ENCODE measurements at places on chromosomes 1 and 21. TPM values are rescaled to one million over a fixed set of nuclear protein-coding genes. Genes with fewer than 3 reads are reported as not detected.

Gene FMOD
- total RNA-seq = not detected

DNA sequence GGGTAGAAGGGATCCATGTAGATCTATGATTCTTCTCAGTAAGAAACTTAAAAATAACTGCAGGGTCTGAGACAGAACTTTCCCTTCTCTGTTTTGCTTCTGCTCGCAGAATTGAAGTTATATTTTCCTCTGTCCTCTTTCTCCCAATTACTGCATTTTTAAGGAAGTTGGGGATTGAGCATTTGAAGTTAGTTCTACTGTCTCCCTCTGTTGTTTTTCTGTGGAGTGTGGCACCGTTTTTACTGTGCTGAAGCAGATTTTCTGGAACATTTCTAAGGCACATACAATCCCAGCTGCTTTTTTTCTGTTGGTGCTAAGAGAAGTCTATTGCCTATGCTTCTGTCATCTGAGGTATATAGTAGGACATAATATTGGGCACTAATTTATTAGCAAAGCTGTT is 43.3 kb downstream of the RASAL2 start:
- DNase-seq = no peak

GRCh38 chr1:73359001-73359400 is 839.0 kb downstream of the LRRIQ3 start:
- no peak for DNase-seq

DNA sequence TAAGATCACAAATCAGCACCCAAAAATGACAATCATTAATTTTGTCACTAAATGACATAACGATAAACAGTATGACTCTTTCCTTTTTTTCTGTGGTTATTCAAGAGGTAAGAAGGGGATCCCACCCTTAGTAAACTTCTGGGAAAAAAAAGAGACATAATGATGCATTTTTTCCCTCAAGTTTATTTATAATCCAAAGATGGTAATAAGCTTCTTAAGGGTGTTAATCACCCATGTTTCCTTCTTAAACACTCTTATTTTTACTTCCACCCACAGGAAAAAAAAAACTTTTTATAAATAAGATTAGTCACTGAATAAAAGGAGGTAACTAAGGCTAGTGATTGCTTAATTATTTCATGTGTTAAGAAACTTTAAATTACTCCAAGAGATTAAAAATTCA is 24.7 kb downstream of the RGS1 start:
- no peak for DNase-seq

DNA sequence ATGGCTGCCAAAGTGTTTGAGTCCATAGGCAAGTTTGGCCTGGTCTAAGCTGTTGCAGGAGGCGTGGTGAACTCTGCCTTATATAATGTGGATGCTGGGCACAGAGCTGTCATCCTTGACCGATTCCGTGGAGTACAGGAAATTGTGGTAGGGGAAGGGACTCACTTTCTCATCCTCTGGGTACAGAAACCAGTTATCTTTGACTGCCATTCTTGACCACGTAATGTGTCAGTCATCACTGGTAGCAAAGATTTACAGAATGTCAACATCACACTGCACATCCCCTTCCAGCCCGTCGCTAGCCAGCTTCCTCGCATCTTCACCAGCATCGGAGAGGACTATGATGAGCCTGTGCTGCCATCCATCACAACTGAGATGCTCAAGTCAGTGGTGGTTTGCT is 215.8 kb upstream of the JUN start:
- DNase-seq = no peak

DNA sequence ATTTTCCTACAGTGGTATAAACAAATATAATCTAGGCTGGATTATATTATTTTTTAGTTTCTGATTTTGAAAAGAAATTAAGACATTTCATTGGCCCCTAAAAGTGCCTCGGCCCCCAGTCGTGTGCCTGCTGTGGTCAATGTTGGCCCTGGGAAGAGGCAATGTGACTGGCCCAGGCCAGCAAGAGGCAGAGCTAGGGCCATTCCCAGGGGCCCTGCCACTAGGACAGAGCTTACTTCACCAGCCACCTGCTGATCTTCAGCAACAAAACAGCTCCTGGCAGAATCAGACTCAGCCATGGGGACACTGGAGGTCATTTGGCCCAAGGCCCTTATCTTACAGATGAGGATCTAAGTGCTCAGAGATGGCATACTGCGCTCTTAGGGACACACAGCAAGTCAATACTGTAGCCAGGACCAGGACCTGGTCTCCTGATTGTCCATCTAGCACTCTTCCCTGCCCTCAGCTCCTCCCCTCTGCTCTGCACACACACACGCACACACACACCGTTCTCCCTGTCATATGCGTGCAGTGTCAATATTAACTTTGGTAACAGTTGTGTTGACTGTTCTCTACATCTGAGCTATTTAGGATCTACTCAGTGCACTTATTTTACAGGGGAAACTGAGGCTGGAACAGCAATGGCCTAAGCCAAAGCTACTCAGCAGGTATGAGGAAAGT is 16.6 kb upstream of the KLHDC7A start:
- no peak for DNase-seq

GRCh38 chr1:74504933-74505512 is 7.4 kb downstream of the LRRC53 start:
- DNase-seq = no peak

- DNase-seq = no peak
These were observed 13.3 kb upstream of the FHAD1 start for GRCh38 chr1:15233689-15234088.

DNA sequence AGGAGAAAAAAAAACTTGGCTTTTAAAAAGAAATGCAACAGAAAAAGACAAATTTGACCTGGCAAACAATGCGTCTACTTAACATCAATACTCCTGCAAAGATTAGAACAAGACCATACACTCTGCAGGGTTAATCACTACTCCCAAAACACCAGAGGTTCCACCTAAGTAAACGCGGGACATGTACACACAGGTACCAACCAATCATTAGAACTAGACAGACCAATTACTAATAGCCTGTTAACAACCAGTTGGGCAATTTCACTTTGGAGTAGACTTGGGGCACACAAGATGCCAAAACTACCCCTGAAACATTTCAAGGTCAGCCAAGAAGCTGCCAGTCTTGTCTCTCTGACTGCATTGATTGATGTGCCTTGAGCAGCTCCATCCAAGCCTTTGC is 125.8 kb downstream of the RRAGC start:
- no peak for DNase-seq

- peak; percentile 56 for DNase-seq
These were observed 1.2 kb downstream of the MAPKAPK2 start for GRCh38 chr1:206685769-206686477.

Gene SPRR4
- not detected for total RNA-seq

Gene IRF6
- 21.3 TPM for total RNA-seq

- peak; percentile 33 for DNase-seq
These were observed 3.6 kb downstream of the KCNE2 start for GRCh38 chr21:34367320-34367935.

DNA sequence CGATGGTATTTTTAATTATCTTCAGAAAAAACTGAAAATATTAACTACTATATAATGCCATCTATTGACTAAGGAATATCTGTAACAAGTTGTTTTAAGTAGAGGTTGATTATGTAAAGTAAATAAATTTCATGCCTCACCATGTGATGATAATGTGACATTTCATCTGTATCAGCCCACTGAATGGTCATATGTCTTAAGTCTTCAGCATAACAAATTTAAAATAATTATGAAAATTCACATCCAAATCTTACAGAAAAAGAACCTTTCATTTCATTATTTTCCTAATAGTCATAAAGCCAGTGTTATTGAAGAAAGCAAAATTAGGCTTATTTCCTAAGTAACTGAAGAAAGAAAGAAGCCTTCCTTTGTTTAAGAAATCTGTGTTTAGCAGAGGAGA is 72.6 kb downstream of the ITGB3BP start:
- DNase-seq = no peak

Gene IGSF5
- 2.5 TPM for total RNA-seq

- no peak for DNase-seq
These were observed 6.7 kb upstream of the RAB3GAP2 start for GRCh38 chr1:220278991-220279390.

Gene OR2L2
- not detected for total RNA-seq

GRCh38 chr1:232622378-232622777 is 7.6 kb downstream of the SIPA1L2 start:
- no peak for DNase-seq

DNA sequence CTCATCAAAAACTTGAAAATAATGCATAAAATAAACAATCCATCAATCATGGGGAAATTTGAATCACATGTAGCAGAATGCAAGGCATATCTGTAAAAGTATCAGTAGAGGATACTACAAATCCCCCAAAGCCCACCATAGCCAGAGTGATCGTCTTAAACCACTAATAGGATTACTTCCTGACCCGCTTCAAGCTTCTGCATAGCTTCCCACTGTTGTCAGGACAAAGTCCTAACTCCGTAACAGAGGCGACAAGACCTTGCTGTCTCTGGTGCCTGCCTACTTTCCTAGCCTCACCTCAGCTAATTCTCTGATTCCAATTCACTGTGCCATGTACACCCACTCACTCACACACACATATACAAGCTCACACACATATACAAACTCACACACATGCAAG is 161.2 kb upstream of the NFIA start:
- DNase-seq = no peak

GRCh38 chr1:228781161-228781808 is 46.0 kb downstream of the RHOU start:
- no peak for DNase-seq

DNA sequence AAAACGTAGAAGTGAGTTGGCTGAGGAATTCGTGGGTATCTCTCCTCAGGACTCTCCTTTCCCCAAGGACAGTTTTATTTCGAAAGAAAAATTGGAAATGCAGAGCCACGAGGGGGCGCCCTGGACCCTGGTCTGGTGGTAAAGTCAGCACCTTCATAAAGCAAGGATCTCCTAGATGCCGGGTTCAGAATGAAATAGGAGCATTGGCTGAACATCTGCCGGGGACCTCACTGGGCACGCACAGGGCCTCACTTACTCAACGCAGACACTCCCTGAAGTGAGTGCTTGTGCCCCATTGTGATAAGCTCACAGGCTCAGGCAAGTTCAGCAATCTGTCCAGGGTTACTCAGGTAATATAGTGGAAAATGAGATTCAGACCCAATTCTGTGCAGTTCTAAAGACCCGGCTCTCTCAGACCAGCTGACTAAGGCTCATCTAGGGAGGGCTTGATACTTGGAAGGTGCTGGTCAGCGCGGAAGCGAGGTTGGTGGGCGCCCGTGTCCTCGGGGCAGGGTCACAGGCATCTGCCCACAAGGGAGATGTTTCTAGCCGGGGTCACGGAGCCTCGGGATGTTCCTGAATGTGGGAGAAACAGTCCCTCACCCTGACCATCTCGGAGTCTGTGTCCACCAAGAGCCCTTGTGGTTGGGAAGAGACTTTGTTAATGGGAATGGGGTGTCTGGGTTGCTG is 55.7 kb upstream of the ETV3 start:
- DNase-seq = peak; percentile 86

DNA sequence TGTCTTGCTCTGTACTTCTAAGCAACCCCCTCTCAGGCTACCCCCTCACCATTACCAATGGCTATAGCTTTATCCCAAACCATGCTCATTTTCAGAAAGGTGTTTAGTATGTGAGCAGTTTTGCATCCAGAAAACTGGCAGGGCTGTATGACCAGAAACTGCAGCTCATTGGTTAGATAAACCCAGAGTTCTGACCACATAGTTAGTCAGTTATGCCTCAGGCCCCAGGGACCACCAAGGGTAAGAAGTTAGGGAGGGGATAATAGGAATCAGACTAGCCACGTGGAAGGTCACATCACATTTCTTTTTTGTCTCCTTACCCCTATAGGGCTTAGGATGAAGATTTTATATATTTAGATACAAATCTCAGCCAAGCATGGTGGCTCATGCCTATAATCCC is 1.2 kb downstream of the ITGA10 start:
- no peak for DNase-seq

DNA sequence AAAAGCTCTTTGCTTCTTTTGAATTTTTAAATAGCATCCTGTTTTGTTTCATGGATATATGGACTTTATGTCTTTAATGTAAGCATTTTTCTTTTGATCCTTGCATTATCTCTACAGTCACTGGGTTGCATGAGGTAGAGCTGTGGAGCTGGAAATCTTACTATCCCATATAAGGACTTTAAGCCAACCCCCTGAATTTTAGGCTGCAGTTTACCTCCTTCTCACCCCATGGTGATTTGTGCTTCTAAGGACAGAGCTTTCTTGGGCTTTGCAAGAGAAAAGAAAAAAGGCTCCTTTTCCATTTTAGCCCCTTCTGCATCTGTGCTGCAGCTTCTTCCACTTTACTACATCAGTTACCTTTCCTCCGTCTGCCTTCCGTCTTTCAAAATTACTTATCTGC is 373.8 kb downstream of the HHAT start:
- DNase-seq = no peak

- no peak for DNase-seq
These were observed 39.7 kb downstream of the DNTTIP2 start for GRCh38 chr1:93839307-93839706.

DNA sequence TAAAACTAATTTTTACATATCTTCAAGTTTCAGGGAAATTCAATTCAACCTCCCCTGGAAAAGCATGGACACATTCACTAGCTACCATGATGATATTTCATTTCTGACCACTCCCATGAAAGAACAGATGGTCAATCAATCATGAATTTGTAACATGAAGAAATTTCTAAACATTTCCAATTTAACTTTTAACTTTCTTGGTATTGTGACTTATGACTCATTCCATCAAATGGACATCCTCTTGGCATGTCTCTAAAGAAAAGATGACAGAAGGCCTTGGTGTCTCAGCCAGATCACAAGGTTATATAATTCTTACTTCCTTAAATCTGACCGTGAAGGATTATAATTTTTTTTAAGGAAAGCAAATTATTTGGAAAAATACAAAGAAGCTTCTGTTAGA is 10.5 kb upstream of the MCOLN3 start:
- DNase-seq = no peak

DNA sequence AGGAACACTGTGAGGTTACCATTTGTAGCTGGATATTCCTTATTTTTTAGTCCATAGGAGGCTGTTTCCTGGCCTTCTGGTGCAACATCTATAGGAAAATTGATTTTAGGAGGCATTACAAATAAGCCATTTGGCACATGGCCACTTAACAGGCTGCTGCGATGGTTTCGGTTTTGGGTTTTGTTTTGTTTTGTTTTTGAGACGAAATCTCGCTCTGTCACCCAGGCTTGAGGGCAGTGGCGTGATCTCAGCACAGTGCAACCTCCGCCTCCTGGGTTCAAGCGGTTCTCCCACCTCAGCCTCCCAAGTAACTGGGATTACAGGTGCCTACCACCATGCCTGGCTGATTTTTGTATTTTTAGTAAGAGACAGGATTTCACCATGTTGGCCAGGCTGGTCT is 20.1 kb upstream of the LRRC8D start:
- DNase-seq = no peak

- DNase-seq = no peak
These were observed 727.8 kb upstream of the ADAMTS5 start for GRCh38 chr21:27694667-27695066.
